LoVo (cell line): ENCODE measurements at places on chromosomes 12 and 14.

DNA sequence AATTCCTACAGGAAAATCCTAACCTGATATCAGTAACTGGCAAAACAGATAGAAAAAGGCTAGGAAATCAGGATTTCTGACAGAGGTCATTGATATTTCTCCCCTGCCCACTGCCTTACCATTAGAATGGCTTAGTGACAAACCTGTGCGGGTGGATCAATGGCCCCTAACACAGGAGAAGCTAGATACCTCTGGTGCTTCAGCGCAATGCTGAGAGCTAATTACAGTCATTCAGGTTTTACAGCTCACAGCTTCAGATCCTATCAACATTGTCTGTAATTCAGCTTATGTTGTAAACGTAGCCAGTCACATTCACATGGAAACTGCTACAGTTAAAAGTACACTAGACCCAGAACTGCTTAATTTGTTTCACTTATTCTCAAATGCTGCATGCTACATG is 17.4 kb upstream of the SLC10A1 start:
- DNase-seq, result no peak

DNA sequence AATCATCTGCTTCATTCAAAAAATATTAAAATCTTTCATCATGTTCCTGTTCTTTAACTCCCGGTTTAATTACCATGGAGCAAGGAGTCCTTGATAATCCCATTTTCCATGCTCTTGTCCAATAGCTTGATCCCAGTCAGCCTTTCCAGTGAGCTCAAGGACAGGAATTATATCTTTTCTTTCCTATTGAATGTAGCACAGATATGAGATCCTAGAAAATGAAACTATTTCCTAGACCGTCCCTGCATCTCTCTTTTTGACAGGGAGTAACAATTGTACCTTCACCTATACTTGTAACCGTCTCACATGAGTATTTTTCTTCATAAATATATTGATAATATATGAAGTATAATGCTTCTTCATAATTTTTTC is 35.6 kb downstream of the PIK3C2G start:
- DNase-seq, result no peak

DNA sequence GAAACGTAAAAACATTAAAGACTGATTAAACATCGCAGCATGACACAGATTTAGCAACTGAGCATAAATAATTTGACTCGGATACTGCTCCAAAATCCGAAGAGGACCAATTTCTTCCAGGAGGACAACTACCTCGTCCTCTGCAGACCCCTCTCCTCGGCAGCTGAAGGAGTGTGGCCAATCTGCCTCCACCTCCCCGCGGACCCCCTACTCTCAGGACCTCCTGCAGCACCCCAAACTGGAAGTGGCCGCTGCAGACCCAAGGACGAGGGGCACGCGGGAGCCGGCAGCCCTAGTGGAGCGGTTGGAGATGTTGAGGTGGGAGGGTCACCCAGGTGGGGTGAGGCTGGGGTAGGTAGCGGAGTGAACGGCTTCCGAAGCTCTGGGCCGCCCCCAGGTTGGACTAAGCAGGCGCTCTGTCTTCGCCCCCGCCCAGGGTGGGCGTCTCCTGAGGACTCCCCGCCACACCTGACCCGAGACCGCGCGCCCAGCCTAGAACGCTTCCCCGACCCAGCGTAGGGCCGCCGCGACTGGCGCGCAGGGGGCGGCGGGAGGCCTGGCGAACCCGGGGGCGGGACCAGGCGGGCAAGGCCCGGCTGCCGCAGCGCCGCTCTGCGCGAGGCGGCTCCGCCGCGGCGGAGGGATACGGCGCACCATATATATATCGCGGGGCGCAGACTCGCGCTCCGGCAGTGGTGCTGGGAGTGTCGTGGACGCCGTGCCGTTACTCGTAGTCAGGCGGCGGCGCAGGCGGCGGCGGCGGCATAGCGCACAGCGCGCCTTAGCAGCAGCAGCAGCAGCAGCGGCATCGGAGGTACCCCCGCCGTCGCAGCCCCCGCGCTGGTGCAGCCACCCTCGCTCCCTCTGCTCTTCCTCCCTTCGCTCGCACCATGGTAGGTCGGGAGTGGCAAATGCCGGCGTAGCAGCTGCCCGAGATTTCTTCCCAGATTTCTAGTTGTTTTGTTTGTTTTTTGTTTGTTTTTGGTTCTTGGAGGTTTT is at the start of gene CALM1:
Gene CALM1 (plus strand): TSS at position 689 of the 999 bp plus-strand sequence. CDS start 202 bp downstream, at position 891.
- peak; percentile 90 for DNase-seq

GRCh38 chr14:99413172-99413571 is 67.5 kb downstream of the SETD3 start:
- no peak for DNase-seq

DNA sequence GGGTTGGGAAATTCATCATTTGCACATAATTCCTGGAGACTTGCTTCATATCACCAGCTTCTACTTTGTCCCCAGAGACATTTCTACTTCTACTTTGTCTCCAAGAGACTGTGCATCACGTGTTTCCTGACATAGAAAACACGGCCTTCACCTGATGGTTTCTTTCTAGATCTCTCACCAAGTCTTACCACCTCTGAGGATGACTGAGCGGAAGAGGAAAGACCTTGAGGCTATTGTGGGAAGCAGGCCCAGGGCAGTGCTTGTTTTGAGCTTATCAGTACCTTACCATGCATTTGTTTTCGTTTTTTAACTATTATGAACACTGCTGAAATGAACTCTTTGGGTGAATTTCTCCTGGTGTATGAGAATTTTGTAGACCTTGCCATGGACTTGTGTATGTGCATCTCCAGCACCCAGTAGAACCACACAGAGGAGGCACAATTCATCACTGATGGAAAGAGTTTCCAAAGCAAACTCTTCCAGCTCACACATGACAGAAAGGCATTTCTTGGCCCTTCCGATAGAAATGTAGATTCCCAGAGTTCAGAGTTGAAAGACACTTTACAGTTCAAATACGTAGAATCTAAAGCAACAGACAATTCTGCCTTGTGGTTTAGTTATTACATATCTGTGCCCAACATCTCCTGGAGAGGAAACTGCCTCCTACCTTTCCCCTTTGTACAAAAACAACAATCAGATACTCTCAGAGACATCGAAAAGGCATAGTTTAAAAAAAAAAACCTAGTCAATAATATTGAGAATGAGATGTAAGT is 434.7 kb downstream of the FUT8 start:
- DNase-seq, result no peak

- DNase-seq, result peak; percentile 99
Measured at GRCh38 chr12:52280319-52280795, 5.9 kb downstream of the KRT86 start.

GRCh38 chr12:124130691-124131591 is 157.9 kb downstream of the ZNF664 start:
- DNase-seq, result no peak

GRCh38 chr14:89429199-89430181 is 12.5 kb upstream of the FOXN3 start:
- no peak for DNase-seq

GRCh38 chr14:75292101-75292563 is 13.5 kb downstream of the FOS start:
- DNase-seq, result no peak

GRCh38 chr14:28406196-28406595 is 360.4 kb upstream of the FOXG1 start:
- no peak for DNase-seq

DNA sequence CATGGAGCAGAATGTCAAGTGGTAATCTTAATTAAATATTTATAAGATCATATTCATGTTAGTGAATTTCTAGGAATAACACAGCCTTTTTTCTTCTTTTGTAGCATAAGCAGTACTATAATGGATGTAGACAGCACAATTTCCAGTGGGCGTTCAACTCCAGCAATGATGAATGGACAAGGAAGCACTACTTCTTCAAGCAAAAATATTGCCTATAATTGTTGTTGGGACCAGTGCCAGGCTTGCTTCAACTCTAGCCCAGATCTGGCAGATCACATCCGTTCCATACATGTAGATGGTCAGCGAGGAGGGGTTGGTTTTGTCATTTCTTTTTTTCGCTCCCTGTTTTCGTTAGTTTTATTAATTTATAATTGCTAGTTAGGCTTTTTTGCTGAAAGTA is 23.1 kb downstream of the AEBP2 start:
- DNase-seq, result no peak

GRCh38 chr12:21774358-21775132 is at the start of gene KCNJ8:
TSS of gene KCNJ8 (minus strand) at chr12:21774706. CDS start at chr12:21773616, 1,090 bp downstream.
- peak; percentile 36 for DNase-seq

DNA sequence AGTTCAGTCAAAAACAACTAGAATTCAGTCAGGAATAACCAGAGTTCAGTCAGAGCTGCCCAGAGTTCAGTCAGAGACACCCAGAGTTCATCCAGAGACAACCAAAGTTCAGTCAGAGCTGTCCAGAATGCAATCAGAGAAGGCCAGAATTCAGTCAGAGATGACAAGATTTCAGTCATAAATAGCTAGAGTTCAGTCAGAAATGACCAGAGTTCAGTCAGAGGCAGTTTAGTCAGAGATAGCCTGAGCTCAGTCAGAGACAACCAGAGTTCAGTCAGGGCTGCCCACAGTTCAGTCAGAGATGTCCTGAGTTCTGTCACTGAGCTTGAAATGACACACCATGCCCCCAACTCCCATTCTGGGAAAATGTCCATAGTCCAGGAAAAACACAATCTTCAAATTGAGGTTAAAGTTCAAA is 1102.8 kb downstream of the BCL11B start:
- DNase-seq, result no peak

GRCh38 chr14:47676315-47676617 is 861 bp upstream of the MDGA2 start:
- DNase-seq, result no peak

DNA sequence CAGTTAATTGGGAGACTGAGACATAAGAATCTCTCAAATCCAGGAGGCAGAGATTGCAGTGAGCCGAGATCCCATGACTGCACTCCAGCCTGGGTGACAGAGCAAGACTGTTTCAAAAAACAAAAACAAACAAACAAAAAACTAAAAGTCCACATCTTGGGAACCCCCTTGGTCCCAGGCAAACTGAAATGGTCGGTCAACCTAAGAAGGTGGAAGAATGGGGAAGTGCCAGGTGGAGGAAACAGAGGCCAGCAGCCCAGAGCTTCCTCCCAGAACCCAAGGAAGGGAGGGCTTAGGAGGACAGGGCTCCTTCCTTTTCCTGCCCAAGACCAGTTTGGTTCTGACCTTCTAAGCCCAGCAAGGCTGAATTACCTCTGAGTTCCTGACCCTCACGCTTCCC is 121.0 kb upstream of the FUT8 start:
- DNase-seq, result no peak

GRCh38 chr12:92143258-92143657 is 2.4 kb downstream of the BTG1 start:
- DNase-seq, result no peak

GRCh38 chr14:53951627-53952303 is 4.9 kb downstream of the BMP4 start:
- DNase-seq, result no peak

DNA sequence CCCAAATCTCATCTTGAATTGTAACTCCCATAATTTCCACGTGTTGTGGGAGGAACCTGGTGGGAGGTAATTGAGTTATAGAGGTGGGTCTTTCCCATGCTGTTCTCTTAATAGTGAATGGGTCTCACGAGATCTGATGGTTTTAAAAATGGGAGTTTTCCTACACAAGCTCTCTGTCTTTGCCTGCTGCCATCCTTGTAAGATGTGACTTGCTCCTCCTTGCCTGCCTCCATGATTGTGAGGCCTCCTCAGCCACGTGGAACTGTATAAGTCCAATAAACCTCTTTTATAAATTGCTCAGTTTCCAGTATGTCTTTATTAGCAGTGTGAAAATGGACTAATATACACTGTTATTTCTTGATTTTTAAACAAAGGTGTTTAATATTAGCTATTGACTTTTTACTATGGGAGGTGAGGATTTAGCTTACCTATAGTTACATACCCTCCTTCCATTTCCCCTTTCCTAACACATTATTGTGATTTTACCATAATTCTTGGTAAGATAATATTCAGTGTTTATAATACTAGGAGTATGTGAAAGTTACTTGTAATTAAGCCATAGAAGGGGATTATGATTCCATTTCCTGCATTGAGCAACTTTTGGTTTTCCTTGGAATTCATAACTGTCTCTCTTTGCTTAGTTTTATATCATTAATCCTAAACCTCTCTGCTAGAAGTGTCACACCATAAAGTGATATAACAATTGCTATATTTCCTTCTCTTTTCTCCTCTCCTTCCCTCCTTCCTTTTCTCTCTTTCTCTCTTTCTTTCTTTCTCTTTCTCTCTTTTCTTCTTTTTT is 151.0 kb upstream of the KRAS start:
- DNase-seq, result no peak

DNA sequence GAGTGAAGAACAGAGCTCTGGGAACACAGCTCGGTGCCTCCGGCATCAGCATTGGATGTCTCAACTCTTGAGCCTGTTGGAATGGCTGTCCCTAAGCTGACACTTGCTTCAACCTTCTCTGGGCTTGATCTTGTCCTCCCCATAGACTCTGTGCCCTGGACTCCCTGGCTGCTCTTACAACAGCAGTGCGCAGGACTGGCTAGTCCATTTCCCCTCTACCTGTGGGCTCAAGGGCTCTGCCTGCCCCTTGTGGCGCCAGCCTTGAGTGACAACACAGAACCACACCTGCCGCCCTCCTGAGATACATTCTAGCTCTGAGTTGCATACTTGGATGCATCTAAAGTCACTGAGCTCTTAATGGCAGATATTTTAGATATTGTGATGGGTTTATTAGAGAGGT is 6.2 kb downstream of the CRADD start:
- no peak for DNase-seq

DNA sequence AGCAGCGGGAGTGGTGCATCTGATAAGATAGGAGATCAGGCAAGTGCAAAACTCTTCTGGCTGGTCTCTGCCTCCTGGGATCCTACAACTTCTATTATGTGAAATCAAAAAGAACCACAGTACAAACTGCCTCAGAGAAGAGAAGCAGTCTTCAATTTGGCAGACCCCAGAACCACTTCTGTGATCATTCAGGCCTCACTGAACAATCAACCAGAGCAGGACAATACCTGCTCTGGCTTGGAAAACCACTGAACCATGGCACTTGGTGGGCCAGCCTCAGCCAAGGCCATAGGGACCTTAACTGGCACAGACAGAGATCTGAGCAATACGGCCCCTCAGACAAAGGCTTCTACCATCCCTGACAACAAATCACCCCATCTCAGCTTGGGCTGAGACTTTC is 103.0 kb downstream of the NDUFA12 start:
- DNase-seq, result no peak

GRCh38 chr12:89073027-89073398 is 279.3 kb downstream of the DUSP6 start:
- DNase-seq, result no peak

DNA sequence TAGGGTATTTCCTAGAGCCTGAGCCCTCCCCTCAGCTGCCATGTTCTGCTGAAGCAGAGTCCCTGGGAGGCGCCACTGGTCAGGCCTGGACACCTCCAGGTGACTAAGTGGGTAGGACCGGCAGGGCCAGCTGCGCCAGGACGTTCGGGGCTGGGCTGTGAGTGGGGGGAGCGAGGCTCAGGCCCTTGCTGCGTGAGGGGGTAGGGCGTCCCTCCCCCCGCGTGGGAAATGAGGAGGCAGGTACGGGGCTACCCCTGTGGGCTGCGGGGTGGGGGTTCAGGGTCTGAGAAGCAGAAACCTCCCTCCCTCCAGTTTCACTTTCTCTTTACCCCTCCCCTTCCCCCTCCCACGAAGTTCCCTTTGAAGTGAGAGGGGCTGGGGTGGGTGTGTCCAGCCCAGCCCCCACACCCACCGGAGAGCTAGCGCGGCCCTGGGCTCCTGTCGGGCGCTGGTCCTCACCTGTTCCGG is 22.1 kb upstream of the KIF26A start:
- DNase-seq, result peak; percentile 22
